ENCODE measurements at places on chromosomes 4 and X.
A peak's percentile ranks its signal among the peaks of the same experiment; 100 is the strongest.

DNA sequence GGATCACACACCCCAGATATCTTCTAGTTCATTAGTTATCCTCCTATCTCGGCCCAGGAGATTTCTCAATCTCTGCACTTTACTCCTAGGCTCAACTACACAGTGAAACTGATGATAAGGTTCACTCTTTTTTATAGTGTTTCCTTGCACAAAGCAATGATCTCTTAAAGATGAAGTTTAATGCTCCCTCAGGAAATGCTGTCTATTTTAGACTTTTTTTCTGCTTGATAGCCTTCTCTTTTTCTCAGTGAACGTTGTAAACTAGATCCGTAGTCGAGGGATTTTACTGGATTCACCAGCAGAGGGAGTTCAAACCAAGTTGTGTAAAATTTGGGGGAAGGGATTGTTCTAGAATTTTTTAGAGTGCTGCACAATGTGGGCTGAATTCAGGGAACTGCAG is 269.6 kb downstream of the GBA3 start:
- no peak for DNase-seq

DNA sequence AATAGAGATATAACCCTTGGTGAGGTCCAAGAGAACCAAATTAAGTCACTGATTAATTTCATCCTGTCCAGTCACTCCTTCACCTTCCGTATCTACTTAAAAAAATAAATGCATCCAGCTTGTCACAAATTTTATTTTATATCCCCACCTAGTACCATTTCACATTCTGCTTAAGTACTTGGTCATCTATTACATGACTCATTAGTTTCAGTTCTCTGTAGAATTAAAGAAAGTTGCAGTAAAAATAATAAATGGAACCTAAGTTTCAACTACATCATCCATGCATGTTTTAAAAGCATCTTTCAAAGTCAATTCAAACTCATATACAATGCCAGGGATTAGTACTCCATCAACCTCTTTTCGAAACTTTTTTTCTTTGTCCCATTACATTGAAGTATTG is 130.2 kb downstream of the SH2D1A start:
- DNase-seq = no peak

GRCh38 chr4:165627548-165627947 is 245.5 kb upstream of the TLL1 start:
- DNase-seq = no peak

DNA sequence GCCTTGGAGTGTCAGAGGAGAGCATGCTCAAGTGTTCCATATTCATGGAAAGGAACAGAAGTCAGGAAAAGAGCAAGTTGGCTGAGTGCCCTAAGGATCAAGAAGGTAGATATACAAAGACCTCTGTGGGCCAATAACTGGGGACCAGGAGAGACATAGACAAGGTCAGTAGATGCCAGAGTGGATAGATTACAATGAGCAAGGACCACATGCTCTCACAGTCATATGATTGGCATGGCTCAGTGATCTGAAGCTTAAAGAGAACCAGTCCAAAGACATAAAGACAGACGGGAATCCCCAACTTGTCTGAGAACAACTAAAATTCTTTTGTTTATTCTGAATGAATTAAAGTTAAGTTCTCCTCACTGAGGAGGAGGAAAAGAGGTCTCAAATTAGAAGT is 289.7 kb downstream of the HS3ST1 start:
- DNase-seq = no peak

DNA sequence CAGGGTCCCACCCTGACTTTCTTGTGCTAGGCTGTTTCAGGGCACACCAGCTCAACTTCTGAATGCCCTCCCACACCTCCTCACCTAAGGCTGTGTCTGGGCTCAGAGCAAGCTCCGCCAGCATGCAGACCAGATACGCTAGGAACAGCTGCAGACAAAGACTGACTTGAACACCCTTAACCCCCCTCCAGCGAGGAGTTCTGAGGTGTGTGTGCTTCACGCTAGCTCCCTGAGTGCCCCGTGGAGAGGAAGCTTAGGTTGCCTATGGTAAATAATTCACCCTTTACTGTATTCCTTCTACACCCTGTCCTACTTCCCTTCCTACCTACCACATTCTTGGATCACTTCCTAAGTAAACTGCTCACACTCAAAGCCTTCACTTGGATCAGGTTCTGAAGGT is 115.0 kb downstream of the VCX3B start:
- no peak for DNase-seq

DNA sequence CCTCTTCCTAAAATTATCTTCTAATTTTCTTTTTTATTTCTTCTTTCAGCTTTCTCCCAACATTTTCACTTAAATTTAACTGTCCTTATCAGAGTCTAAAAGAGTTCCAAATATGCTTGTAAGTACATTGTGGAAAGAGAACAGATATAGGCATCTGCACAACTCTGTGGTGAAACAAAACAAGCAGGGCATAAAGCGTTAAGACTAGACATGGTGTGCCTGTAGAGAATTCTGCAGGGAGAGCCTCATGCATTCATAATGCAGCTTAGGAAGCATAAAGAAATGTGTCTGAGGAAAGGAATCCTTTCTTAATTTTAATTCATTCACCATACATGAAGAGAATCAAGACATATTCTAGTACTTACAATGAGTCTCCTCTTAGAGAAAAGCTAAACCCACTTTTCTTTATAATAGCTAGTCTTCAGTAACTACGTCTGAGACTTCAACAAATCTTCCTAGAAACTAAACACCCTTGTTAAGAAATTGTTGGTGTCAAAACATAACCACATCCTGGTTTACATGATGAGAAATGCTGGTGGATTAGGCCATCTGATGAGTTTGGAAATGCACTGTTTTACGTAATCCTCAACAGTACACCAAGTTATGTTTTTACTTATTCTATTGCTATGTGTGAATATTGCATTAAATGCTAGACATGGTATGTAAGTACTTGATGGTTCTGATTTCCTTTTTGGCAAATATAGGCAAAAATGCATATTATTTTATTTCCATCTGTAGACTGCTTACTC is 307.8 kb upstream of the GIMD1 start:
- DNase-seq = no peak

GRCh38 chr4:169945636-169946035 is 80.6 kb downstream of the MFAP3L start:
- no peak for DNase-seq

DNA sequence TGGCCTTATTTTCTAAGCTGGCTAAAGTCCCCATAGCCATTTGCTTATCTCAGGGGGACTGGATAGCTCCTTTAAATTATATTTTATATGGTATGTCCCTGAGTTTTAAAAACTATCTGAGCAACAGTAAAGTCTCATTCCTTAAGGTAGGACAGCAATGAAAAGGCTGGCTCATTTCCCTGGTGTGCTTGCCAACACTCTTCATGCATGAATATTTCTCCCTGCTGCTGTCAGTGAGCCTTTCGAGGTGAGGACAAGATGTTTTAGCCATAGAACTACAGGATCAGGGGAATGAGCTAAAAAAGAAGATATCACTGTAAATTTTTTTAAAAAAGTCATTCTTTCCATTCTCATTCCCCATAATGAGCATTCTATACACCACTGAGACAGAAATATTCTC is 427.3 kb upstream of the FAM241A start:
- DNase-seq = no peak

DNA sequence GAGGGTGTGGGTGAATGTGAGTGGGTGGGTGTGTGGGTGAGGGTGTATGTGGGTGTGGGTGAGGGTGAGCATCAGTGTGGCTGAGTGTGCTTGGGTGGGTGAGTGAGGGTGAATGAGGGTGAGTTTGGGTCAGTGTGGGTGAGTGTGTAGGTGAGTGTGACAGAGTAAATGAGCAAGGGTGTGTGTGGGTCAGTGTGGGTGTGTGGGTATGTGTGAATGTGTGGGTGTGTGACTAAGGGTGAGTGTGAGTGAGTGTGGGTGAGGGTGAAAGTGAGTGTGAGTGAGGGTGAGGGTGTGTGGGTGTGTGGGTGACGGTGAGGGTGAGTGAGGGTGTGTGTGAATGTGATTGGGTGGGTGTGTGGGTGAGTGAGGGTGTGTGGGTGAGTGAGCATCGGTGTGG is 1676.7 kb upstream of the TENM3 start:
- DNase-seq = no peak

DNA sequence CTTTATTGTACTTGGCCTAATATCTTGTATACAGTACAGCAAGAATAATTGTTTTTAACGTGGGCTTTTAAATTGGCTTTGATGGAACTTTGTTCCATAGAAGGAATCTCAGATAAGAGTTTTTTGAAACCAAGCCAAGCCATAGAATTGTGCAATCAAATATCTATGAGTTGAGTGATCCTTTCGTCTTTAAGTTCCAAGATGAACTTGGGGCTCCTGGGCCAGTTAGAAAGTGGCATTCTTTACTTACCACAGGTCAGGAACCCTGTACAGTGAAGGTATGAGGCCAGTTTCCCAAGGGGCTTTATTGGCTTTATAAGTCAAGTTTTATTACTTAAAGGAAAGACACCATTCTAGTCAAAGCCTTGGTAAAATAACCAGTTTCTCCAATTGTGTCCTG is 2104.2 kb downstream of the PCDH7 start:
- no peak for DNase-seq

DNA sequence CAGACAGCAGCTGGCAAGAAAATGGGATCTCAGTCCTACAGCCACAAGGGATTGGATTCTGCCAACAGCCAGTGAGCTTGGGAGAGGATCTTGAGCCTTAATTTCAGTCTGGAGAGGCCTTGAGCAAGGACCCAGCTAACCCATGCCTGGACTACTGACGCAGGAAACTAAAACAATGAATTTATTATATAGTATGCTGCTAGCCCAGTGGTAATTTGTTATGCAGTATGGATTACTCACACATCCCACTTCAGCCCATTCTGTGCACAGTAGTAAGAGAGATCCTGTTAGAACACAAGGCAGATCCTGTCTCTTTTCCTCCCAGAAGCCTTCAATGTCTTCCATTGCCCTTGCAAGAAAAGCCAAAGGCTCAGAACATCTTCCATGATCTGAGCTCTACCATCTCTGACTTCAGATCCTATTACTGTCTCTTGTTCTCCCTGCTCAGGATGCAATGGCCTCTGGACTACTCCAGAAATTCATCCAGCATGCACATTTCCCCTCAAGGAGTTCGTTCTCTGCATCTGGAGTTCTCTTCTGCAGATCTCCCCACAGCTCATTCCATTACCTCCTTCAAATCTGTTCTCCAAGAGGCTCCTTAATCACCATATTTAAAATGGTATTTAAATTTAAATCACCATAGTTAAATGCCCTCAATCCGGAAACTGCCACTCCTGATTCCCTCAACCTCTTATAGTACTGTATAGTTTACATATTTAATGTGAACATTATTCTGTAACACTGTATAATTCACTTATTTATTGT is 27.6 kb downstream of the SMIM20 start:
- DNase-seq = no peak

GRCh38 chr4:181193131-181193930 is 1049.9 kb upstream of the TENM3 start:
- DNase-seq = no peak

DNA sequence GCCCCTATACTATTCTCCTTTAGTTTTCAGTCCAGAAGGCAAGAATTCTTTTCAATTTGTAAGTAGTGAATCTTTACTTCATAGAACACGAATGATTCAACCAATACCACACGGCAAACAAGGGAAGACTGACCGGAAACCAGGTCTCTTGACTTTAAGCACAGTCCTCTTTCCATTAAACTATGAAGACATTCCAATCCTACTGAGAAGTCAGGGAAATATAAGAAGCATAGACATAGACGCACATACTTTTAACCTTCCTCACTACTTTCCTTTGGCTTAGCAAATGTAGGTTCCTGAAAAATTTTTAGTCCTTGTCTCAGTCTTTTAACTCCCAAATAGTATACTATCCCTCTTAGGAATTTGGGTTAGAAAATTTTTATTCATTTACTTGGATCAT is 9.1 kb downstream of the CHRDL1 start:
- DNase-seq = no peak

- no peak for DNase-seq
Observed at GRCh38 chr4:156931267-156931666, 40.3 kb downstream of the PDGFC start.

GRCh38 chr4:2788532-2789103 is 4.3 kb upstream of the SH3BP2 start:
- DNase-seq = peak; percentile 67

DNA sequence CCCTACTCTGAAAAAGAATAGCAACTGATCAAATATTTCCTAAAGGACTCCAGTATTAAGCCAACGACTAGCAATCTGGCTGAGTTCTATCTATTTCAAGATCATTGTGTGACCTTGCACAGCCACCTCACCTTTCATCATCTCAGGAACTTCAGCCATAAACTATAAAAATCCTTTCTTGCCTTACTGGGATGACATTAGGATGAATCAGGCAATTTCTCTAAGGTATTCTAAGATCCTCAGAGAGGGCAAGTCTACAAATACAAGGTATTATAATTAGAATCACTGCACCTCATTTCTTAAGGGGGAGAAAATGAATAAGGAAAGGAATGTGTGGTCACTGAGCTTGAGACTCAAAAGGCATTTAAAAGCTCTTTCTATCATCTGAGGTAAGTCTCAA is 152.6 kb downstream of the GRIA3 start:
- no peak for DNase-seq

DNA sequence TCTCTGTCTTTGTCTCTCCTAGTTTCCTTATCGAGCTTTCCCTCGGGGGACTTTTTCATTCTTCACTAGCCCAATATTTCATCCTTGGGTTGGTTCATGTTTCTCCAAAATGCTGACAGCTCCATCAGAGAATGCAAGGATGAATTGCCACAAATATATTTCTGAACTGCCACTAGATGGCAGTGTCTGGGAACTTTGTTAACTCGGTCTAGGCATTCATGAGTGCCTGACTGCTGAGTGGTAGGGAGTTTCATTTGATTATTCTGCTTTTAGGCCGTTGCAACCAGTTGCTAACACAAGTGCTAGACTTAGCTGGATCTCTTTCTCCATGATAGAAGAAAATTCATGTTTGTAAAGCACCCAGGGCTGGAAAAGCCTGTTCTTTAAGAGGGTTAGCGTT is 73.5 kb upstream of the RAP2C start:
- DNase-seq = peak; percentile 39

DNA sequence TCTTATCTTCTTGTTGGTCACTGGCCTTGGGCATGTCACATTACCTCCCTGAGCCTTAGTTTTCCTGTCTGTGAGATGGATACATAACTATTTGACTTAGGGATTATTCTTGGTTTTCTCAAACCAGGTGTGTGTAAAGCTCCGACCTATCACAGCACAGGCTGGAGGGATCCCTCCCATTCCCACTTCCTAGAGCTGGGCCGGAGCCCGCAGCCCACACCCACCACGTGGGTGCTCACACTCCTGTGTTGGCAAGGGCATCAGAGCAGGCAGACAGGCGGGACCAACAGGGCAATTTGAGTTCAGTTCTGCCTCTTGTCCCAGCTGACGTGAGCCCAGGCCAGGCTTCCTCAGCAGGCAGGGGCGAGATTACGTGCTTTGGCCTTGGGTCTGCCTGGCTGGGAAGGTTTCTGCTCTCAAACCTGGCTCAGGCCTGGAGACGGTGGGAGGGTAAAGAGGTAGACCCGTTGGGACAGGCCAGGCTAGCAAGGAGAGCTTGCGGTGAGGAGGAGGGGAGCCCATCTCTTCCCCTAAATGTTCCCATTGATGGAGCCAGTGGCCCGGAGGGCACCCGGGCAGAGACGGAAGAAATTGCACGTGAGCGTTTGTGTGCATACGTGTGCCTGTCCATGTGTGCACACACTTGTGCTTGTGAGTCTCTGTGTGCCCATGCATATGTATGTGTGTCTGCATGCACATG is 734 bp upstream of the SH3TC1 start:
- DNase-seq = no peak

All from frontal cortex (tissue), 4 donors.